ENCODE measurements at places on chromosomes 5 and 9. TPM values are rescaled to one million over a fixed set of nuclear protein-coding genes. Genes with fewer than 3 reads are reported as not detected.

TMEM167A gene
- 68.2 TPM for polyA plus RNA-seq

PCDHB3 gene
- polyA plus RNA-seq, result 1.1 TPM

HTR4 gene
- polyA plus RNA-seq, result 4.7 TPM

ANGPTL2 gene
- polyA plus RNA-seq, result 15.5 TPM

TRPM3 gene
- polyA plus RNA-seq, result 0.57 TPM

COMMD10 gene
- 58.6 TPM for polyA plus RNA-seq

All from large intestine (tissue), 12 donors.